ENCODE measurements at places on chromosomes 6 and 20. TPM values are rescaled to one million over a fixed set of nuclear protein-coding genes. Genes with fewer than 3 reads are reported as not detected.

DNA sequence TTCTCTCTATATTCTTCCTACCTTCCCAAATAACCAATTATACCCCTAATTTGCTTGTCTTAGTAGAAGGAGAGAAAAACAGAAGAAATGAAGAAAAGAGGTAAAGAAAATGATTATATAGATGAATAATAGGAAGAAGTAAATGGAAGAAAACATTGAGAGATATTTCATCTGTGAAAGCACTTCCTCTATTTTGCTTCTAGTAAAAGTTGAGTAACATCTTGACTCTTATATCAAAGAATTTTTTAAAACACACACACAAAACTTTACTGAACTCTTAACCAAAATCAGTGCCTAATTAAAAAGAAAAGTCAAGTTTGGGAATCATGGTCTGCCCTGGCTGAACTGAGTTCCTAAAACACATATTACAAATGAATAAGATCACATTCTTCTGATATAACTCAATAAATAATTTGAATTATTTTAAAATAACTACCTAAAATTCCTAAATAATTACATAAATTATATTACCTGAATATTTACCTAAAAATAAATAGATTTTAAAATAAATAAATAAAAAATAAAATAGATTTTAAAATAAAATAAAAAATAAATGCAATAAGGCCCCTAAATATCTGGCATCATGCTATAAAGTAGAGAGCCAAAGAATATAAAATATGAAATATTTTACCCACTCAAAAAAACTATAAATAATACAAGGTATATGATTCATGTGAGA, 8.8 kb downstream of the SLC17A2 start:
- H3K27me3 ChIP-seq = peaks cover 1% of the 10 kb centered on the region
- H3K27ac ChIP-seq = no peak overlapping the region
- H3K4me1 ChIP-seq = peaks cover 34% of the 10 kb centered on the region
- no peak for DNase-seq

DNA sequence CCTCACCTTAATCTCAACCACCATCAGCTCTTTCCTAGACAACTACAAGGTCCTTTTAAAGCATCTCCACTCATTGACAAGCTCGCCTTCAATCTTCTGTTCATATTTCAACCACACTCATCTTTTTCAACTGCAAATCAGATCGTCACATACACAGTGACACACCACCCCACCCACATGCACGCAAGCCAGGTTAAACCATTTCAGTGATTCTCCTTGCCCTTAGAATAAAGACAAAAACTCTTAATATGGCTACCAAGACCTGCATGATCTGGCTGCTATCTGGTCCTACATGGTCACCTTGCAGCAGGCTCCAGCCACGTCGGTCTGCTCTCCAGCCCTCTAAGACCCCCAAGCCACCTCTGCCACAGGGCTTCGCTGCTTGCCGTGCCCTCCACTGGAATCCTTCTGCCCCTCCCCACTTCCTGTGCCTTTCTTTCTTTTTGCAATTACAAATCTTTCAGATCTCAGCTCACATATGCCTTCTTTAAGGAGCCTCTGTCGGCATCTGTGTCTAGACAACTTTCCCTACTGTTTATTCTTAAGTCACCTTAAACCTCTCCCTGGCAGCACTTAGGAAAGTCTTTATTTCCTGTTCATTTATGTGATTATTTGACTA, 507.3 kb upstream of the ARID1B start:
- DNase-seq = peak; percentile 68
- H3K4me1 ChIP-seq = peaks cover 24% of the 10 kb centered on the region
- H3K4me3 ChIP-seq = peak overlapping the region; percentile 44
- H3K27ac ChIP-seq = peak overlapping the region; percentile 73
- H3K27me3 ChIP-seq = no peaks in the 10 kb centered on the region

The KIF25 gene
- not detected for total RNA-seq

- no peaks in the 10 kb centered on the region for H3K36me3 ChIP-seq
- no peak overlapping the region for H3K4me3 ChIP-seq
- no peaks in the 10 kb centered on the region for H3K4me1 ChIP-seq
Observed at GRCh38 chr6:72769459-72770125, 147.7 kb downstream of the KCNQ5 start.
